ENCODE measurements at places on chromosomes 7 and 10. TPM values are rescaled to one million over a fixed set of nuclear protein-coding genes. Genes with fewer than 3 reads are reported as not detected.

DNA sequence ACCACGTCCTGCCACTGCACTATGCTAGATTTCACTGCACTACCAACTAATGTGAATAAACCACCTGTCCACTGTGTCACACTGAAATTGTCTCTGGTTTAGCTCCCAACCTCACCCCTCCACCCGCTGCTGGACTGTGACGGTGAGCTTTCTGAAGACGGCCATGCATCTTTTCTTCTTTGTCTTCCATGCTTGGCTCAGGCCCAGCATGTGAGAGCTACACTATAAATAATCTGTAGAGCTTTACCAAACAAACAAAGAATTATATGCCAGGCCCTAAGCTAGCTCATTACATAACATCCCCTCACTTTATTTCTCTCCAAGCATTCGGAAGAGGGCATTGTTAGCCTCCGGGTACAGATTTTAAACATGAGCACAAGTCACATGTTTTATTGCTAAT lies 633.2 kb downstream of the TNS3 start:
- DNase-seq, result no peak

DNA sequence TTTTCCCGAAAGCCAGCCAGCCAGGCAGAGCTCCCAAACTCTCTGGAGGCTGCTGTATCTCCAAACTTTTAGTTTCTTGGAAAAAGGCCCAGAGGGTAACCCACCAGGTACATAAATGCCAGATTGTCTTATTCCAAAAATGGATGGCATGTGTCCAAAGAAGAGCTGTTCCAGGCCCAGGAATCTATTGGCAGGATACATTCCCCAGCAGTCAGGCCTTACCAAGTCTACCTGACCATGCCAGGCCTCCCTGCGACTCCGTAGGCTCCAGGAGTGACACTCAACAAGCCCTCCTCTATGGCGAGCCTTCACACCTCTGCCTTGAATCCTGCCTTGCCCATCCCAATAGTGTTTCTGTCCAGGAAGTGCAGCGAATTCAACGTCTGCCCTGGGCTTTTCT lies 95.6 kb downstream of the GRB10 start:
- DNase-seq, result no peak

- DNase-seq, result no peak
Measured at GRCh38 chr10:32197423-32197822, 141.2 kb upstream of the KIF5B start.

DNA sequence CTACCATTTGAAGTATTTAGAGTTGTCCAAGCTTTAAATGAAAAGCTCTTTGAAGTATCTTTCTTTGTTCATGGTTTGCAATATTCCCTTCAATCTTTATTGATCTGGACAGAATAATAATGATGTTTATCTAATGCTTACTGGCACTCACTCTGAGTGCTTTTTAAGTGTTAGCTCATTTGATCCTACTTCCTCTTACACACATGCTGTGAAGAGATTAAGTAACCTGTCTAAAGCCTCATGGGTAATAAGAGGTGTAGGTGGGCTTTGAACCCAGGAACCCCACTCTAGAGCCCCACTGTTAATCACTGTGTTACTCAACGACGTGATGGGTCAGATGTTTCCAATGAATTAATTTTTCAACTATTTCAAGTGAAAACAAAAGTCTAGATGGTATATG lies 31.1 kb upstream of the ADD3 start:
- DNase-seq, result no peak

DNA sequence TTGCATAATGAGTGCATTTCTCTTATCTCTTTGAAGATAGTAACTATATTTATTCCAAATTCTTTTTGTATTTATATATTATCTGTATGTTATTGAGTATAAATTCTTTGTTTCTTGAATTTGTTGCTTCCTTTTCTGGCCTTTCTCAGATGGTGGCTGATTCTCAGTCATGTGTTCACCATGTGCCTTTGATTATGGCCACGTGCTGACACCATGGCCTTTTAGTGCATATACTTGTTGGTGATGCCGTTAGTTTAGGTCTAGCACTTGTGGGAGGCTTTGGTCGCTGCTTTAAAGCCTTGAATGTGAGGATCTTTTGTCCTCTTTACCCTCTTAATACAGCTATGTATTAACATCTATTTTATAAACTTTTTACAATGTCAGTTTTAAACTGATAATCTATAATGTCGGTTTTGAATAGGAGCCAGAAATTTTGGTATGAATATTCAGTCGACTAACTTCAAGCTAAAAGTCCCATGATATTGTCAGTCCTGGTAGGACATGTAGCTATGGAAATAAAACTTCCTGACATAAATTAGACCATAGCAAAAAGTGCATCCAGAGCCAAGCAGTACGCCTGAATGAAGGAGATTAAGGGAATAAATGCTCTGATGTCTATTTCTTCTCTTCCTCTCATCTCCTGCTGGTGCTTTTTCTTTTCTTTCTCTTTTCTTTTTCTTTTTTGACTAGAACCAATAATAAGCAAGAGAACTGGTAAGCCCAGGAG lies 130.3 kb downstream of the GNAI1 start:
- no peak for DNase-seq

Gene COL13A1
- total RNA-seq, result 2.0 TPM

Gene AGBL3
- total RNA-seq, result 8.2 TPM

Gene DEPP1
- 4.1 TPM for total RNA-seq

All from frontal cortex (tissue), 4 donors.